SK-N-SH (cell line): ENCODE measurements at places on chromosomes 6 and 20.

GRCh38 chr6:19635728-19636127 lies 201.4 kb upstream of the ID4 start:
- no peak for DNase-seq
- no peak overlapping the region for H3K27ac ChIP-seq
- no peaks in the 10 kb centered on the region for H3K36me3 ChIP-seq
- H3K4me3 ChIP-seq, result no peak overlapping the region

- H3K4me1 ChIP-seq, result no peaks in the 10 kb centered on the region; the same call in 1 of the 2 replicates
- peak; percentile 52 for DNase-seq
- no peaks in the 10 kb centered on the region for H3K36me3 ChIP-seq
Measured at GRCh38 chr20:51220293-51220706, 197.4 kb upstream of the KCNG1 start.

DNA sequence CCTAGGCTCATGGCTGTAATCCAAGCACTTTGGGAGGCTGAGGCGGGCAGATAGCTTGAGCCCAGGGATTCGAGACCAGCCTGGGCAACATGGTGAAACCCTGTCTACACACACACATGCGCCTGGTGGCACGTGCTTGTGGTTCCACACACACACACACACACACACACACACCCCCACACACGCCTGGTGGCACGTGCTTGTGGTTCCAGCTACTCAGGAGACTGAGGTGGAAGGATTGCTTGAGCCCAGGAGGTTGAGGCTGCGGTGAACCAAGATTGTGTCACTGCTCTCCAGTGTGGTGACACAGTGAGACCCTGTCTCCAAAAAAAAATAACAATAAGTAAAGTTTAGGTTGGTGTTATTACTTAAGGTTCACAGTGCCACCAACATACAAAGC lies 165.8 kb downstream of the ZFAND3 start:
- no peak for DNase-seq
- H3K27ac ChIP-seq, result no peak overlapping the region
- peaks cover 31% of the 10 kb centered on the region for H3K4me1 ChIP-seq
- H3K36me3 ChIP-seq, result no peaks in the 10 kb centered on the region
- H3K4me3 ChIP-seq, result no peak overlapping the region

DNA sequence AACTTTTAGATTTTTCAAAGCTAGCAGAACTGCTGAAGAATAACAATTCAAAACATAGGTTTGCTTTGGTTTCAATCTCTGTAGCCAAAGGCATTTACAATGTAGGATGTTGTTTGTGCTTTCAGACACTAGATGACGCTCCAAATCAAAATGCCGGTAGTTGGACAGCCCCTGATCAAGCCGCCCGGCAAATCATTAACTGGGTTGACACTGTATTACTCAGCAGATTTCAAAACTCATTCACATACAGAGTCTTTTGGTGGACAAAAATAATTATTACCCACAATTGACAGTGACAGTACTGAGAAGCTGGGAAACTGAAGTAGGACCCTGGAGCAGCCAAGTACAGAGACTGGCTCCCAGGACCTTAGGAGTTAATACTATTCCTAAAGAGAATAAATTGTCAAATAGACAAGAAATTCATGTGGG lies 21.3 kb upstream of the HFE start:
- peak; percentile 66 for DNase-seq
- H3K4me3 ChIP-seq, result no peak overlapping the region
- no peaks in the 10 kb centered on the region for H3K27me3 ChIP-seq

DNA sequence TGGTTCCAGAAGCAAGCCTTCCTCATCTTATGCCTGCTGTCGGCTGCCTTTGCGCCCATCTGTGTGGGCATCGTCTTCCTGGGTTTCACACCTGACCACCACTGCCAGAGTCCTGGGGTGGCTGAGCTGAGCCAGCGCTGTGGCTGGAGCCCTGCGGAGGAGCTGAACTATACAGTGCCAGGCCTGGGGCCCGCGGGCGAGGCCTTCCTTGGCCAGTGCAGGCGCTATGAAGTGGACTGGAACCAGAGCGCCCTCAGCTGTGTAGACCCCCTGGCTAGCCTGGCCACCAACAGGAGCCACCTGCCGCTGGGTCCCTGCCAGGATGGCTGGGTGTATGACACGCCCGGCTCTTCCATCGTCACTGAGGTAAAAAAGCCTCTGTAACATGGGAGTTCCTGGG lies 366 bp downstream of the SLC22A1 start:
- no peaks in the 10 kb centered on the region for H3K4me1 ChIP-seq
- no peaks in the 10 kb centered on the region; the same call in 1 of the 2 replicates for H3K36me3 ChIP-seq
- DNase-seq, result no peak
- no peak overlapping the region for H3K4me3 ChIP-seq
- H3K27ac ChIP-seq, result no peak overlapping the region
- no peaks in the 10 kb centered on the region for H3K27me3 ChIP-seq
